NCI-H2227 treated with DMSO at 0.1 percent for 48 hours (cell line): ENCODE measurements at places on chromosomes 13 and 19.
A peak's percentile ranks its signal among the peaks of the same experiment; 100 is the strongest.

DNA sequence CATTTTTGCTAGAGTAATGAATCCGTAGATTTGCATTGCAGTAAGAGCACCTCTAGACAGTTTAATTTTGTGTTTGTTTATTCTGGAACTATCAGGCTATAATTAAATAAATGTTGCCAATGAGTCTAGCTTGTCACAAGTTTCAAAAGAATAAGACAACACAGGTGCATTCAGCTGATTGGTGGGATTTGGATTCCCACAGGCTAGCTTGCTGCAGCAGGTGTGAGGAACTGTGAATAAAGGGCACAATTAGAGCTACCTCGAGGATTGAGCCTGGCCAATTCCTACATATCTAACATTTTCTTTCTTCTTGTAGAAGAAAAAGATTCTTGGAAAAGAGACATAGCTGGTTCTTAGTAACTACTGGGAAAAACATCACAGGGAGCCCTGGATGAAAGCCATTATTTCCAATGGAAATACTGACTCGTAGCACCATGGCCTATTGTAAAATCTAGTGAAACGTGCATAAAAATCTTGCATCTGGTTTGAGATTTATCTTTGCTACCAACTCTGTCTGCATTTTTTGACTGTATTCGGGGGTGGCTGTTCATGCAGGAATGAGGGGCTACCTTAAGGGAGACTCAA lies 360.9 kb downstream of the FGF9 start:
- DNase-seq: no peak

- DNase-seq: no peak
Observed at GRCh38 chr13:19767966-19768365, 14.8 kb downstream of the PSPC1 start.

- no peak for DNase-seq
Observed at GRCh38 chr19:58562122-58563033, 4.0 kb upstream of the UBE2M start.

DNA sequence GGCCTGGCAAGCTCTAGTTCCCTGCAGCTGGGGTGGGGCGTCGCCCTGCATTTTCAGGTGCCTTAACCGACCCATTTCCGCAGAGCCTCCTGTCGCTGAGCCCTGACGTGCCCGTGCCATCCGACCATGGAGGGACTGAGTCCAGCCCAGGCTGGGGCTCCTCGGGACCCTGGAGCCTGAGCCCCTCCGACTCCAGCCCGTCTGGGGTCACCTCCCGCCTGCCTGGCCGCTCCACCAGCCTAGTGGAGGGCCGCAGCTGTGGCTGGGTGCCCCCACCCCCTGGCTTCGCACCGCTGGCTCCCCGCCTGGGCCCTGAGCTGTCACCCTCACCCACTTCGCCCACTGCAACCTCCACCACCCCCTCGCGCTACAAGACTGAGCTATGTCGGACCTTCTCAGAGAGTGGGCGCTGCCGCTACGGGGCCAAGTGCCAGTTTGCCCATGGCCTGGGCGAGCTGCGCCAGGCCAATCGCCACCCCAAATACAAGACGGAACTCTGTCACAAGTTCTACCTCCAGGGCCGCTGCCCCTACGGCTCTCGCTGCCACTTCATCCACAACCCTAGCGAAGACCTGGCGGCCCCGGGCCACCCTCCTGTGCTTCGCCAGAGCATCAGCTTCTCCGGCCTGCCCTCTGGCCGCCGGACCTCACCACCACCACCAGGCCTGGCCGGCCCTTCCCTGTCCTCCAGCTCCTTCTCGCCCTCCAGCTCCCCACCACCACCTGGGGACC lies 1.2 kb downstream of the ZFP36 start:
- no peak for DNase-seq

- no peak for DNase-seq
Observed at GRCh38 chr13:66210677-66211076, 1019.5 kb downstream of the PCDH9 start.

DNA sequence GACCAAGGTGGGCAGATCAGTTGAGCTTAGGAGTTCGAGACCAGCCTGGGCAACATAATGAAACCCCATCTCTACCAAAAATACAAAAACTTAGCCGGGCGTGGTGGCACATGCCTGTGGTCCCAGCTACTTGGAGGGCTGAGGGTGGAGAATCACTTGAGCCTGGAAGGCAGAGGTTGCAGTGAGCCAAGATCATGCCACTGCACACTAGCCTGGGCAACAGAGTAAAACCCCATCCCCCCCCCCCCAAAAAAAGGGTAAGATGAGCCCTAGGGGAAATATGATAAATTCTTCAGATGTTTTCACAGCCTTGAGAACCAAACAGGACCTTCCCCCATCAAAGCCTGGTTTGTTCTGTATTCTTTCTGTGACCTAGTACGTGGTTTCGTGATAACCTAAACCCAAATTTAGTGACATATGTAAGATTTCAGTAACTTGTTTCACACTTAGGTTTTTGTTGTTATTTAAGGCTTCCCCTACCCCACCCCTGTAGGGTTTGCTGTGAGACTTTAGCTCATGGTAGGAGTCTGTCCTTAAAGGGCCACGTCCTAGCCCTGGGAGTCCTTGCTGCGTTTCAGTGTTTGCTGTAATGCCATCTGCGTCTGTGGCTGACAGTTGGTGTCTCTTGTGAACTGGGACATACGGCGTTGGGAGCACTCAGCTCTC lies 49.6 kb downstream of the MYO9B start:
- DNase-seq: no peak

GRCh38 chr13:61413572-61414535 lies 1.8 kb downstream of the PCDH20 start:
- no peak for DNase-seq

GRCh38 chr13:82758044-82758443 lies 1124.2 kb downstream of the SLITRK1 start:
- DNase-seq: no peak

DNA sequence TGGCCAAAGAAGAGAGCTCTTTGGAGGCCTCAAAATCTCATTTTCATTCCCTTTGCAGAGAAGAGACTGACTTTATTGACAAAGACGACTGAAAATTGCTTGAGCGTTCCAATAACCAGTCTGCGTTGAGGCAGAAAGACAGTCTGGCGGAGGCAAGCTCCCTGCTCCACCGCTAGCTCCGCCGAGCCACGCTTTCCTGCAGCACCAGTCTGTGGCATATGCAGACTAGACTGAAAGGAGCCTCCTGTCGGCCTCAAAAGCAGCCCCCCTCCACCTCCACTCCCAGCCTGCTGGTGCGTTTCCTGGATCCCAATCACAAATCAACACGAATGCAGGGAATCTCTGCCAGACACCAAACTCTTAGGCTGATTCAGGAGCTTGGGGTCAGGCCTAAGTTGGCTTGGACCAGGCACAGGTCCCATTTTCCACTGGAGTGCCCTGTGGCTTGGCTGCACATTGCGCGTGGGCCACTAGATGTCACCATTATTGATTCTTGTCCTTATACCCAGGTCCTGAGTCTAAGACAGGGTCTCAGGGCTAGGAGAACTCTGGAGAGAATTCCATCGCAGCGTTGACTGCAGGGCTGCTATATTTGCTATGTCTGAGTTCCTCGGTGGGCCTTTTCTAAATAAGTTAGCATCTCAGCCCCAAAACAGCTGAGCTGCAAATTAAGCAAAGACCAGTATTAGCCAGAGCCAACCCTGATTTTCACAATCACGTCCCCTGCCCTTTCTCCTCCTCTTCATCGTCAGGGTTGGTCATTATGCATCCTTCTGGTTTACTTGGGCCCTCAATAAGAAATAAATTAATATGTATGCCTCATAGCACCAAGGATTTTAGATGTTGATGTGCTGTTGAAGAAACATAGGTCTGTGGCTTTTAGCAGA lies 5.2 kb upstream of the ZNF507 start:
- DNase-seq: peak; percentile 94

GRCh38 chr13:88802886-88803285 lies 1131.7 kb downstream of the SLITRK5 start:
- DNase-seq: no peak

- peak; percentile 78 for DNase-seq
Observed at GRCh38 chr13:112885782-112886268, 83.2 kb upstream of the MCF2L start.

DNA sequence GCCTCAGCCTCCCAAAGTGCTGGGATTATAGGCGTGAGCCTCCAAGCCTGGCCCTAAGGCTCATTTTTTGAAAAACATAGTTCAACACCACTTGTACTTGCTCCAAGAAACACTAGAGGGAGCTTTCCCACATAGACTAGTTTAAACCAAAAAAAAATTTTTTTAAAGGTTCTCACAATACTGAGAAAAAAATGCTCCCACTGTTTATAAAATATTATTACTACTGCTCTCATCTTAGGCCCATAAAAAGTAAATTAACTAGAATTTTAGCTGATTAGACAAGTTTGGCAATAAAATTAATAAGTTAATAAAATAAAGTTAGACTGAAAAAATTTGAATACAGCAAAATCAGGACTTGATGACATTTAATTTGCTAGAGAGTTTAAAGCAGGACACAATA lies 109.5 kb downstream of the TBC1D4 start:
- DNase-seq: peak; percentile 44

GRCh38 chr13:43988302-43988701 lies 108.6 kb downstream of the LACC1 start:
- no peak for DNase-seq

GRCh38 chr13:90533866-90534265 lies 813.6 kb upstream of the MIR17HG start:
- peak; percentile 11 for DNase-seq

- DNase-seq: no peak
Observed at GRCh38 chr13:61036715-61037114, 378.9 kb downstream of the PCDH20 start.

GRCh38 chr19:3508771-3509535 lies 2.8 kb downstream of the FZR1 start:
- no peak for DNase-seq

DNA sequence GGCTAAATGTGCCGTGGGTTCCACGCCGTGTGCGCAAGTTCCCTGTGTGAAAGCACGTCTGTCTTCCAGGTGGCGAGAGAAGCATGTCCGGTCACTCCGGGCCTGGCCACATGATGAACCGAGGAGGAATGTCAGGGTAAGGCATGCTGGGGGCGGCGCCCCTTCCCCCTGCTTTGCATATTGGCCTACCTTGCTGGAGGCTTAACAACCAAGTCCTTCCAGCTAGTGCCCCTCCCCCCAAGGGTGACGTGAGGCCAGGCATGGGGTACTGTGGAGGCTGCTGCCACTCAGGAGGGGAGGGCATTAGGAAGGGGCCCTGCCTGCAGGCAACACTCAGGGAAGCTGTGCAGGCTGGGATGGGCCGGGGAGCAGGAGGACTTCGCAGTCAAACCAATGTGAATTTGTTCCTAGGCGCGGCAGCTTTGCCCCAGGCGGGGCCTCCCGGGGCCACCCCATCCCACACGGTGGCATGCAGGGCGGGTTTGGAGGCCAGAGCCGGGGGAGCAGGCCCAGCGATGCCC lies 12.5 kb downstream of the MICOS13 start:
- DNase-seq: no peak

DNA sequence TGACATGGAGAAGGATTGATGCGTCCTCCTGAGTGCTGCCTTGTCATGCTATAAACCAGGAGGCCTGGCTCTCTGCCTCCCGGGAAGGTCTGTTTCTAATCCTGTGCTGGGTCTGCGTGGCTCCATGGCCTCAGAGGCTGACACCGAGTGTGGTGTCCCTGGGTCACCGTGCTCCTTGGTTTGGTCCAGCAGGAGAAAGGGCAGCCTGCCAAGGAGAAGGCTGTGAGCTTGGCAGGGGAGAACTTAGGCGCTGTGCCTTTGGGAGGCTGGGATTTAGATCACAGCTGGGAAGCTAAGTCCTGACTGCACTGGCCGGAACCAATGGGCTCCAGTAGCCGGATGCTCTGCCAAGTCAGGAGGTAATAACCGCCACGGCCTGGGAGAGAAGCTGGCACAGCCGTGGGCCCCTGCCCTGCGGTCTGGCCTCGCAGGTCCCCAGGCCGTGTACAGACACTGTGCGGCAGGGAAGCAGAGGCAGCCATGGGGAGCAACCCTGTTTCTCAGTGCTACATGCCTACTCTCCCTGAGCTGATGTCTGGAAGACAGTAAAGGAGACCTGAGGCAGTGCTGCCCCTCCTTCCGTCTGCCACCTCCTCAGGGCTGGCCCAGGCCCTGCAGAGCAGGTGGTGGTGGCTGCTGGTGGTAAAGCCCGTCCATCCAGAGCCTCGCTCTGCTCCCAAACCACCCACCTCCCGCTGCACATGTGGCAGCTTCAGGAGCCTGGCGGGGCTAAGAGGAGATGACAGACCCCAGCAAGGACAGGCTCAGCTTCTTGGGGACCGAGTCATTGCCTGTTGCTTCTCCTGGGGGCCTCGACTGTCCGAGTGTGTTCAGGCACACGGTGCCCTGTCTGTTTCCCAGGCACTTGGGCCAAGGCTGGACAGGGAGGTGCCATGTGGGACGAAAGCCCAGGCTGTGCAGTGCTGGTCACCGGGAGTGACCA lies 44.9 kb downstream of the C13orf46 start:
- no peak for DNase-seq

- DNase-seq: no peak
Observed at GRCh38 chr19:38812841-38813320, at the start of gene LGALS4. Gene LGALS4 (minus strand): TSS chr19:38812945. CDS start chr19:38812886, 59 bp downstream.

- DNase-seq: peak; percentile 13
Observed at GRCh38 chr19:13537454-13537853, 31.2 kb upstream of the CACNA1A start.

GRCh38 chr13:82439159-82439904 lies 1442.9 kb downstream of the SLITRK1 start:
- no peak for DNase-seq

DNA sequence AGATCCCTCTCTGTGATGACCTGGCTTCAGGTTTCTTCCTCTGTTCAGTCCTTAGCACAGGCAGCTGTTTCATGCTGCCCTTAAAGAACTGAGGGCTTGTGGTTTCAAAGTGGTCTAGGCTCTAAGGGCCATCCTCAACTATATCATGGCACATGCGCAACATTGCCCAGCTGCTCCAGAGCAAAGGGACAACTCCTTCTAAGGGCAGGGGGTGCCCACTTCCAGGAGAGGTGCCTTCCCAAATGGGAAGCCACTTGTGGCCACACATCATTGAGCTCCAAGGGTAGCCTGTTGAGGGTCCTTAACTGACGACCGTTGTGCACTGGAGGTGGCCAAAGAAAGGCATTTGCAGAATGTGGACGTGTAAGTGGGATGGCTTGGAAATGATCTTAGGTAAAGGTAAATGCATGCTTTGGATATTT lies 7.3 kb downstream of the GPR183 start:
- no peak for DNase-seq

- DNase-seq: no peak
Observed at GRCh38 chr19:6325614-6326013, 7.8 kb downstream of the ACER1 start.

DNA sequence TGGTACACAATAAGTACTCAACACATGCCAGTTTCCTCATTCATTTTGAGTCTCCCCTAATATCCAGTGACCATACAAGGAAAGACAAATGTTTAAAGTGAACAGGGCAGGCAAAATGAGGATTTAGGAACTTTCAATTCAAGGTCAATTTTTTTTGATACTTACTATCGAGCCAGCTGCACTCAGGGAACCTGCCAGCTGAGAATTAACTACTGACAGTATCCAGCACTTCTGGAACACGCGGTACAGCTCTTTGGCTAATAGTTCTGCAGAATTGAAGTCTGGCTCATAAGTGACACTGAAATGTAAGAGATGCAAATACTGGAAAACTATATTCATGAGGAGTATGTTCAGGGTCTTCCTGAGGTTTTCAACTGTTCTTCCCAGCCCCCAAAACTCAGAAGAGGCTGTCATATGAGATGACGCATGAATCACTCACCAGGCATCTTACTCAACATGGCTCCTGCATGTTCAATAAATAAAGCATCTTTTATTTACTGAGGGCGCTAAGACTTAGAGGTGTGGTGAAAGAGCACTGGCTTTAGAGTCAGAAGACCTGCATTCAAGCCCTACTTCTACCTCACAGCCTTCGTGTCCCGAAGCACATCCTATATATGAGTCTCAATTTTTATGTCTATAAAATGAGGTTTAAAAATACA lies 25.6 kb downstream of the RUBCNL start:
- DNase-seq: no peak
